ENCODE measurements at places on chromosomes 7 and 10. TPM values are rescaled to one million over a fixed set of nuclear protein-coding genes. Genes with fewer than 3 reads are reported as not detected.

The PHKG1 gene
- total RNA-seq: not detected

DNA sequence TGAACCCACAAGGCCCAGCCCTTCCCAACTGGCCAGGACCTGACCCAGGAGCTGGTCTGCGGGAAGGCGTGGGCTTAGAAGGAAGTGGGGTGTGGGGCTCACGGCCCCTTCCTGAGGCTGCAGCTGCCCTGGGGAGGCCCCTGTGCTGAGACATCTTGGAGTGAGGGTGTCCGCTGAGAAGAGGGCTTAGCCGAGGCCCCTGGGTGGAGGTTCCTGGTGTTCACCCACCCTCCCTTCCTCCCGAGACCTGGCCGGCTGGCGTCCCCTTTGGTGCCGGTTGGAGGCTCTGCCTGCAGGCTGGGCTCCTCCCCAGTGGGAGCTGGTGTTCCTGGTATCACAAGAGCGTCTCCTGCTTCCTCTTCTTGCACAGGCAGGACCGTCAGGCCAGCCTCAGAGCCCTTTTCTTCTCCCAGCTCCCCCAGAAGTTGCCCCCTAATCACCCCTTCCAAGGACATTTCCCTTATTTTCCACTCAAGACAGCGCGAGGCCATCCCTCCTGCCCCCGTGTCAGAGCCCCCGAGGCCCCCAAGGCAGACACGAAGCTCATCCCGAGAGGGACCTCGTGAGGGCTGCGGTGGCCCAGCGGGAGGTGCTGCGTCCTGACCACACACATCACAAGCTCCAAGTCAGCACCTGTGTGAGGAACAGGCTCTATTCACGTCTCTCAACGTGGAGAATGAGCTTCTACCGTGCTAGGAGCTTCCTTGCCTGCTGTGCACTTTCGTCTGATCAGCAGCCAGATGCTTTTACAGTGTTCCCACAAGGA lies 25.1 kb upstream of the FAM20C start:
- DNase-seq: no peak

DNA sequence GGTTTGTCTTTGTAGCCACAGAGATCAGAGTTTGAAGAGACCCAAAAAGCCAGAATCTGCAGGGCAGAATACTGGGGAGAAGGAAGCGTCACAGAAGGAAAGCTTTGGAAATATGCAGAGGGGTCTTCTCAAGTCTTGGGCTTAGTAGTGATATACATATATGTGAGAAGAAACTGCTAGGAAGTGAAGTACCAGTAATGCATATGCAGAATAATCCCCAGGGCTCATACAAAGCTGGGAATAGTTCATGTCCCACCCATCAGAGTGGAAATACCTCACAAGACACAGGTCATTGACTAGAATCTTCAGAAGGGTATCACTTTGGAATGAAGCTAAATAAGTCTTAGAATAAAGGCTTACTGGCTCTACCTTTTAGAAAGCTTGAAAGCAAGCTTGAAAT lies 39.6 kb downstream of the C10orf71 start:
- DNase-seq: no peak

DNA sequence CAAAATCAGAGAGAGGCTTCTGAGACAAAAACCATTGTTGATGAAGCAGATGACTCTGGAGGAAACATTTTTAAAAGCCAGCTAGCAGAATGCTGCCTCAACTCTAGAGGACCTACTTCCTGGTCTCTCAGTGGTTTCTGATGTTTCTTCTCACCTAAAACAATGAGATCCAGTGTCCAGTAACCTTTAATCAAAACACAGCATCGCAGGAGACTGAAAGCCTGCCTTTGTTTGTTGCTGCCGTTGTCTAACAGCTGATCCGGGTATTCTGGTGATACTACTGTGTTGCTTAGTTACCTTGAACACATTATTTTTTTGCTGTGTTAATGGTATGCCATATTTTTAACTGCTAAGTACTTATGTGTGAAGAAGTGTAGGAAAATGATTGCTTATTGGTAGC lies 70.9 kb downstream of the WIPF3 start:
- DNase-seq: no peak

The TAS2R41 gene
- not detected for total RNA-seq

The PCLO gene
- 2.7 TPM for total RNA-seq

The SLC26A3 gene
- total RNA-seq: not detected

The ZNF117 gene
- 0.70 TPM for total RNA-seq

The MYOZ1 gene
- total RNA-seq: 0.33 TPM

GRCh38 chr7:50262916-50263690 lies 41.4 kb upstream of the IKZF1 start:
- DNase-seq: no peak
